ENCODE measurements at places on chromosomes 5 and 9.

DNA sequence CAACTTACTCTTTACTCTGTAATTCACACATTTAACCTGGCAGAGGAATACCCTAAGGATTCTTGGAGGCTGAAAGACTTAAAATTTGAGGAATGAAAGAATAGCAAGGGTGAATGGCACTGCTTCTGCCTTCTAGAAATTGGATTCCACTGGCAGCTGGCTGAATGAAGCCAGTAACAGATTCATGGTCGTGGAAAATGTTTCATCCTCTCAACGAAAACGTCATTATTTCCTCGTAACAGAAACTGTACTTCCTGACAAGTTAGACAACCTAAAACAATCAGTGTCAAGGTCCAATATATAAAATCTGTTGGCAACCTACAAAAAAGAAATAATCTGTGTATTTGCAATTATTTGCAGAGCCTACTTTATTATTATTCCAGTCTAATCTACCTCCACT is 39.7 kb downstream of the BNC2 start:
- DNase-seq, result no peak

- no peak for DNase-seq
Observed at GRCh38 chr9:82126256-82126655, 137.7 kb downstream of the SPATA31D1 start.

- DNase-seq, result no peak
Observed at GRCh38 chr5:7902201-7902600, 33.3 kb downstream of the MTRR start.

DNA sequence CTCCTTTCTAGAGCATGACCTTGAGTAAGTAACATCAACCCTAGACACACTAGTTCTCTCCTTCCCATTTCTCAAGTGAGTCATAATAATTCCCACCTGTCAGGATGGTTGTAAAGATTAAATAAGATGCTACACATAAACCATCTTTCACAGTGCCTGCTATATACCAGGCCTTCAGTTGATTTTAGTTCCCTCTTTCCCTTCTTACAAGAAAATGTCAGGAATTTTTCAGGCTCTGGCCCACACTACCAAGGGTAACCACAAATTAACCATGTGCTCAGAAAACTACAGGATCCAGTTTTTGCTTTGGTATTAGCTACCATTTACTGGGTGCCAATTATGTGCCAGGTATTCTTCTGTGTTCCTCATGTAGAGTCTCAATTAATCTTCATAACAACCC is 42.7 kb upstream of the RARS1 start:
- DNase-seq, result no peak

GRCh38 chr5:112586596-112587062 is 151.1 kb upstream of the APC start:
- DNase-seq, result no peak

GRCh38 chr9:83012922-83013838 is 49.8 kb downstream of the RASEF start:
- DNase-seq, result no peak

GRCh38 chr5:164235300-164235891 is 730.0 kb downstream of the MAT2B start:
- DNase-seq, result no peak

GRCh38 chr5:149583394-149583793 is 2.1 kb downstream of the ARHGEF37 start:
- DNase-seq, result no peak

DNA sequence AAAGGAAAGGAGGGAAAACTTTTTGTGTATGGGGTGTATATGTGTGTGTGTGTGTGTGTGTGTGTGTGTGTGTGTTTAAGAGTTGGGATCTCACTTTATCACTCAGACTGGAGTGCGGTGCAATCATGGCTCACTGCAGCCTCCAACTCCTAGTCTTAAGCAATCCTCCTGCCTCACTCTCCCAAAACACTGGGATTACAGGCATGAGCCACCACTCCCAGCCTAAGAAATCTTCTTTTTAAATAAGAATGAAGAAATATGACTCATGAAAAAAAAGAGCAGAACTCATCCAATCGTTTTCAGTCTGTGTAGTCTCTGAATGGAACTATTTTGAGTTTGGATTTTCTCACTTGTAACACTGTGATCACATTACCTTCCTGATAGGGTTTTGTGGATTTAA is 601.5 kb downstream of the ACTL7B start:
- DNase-seq, result no peak

DNA sequence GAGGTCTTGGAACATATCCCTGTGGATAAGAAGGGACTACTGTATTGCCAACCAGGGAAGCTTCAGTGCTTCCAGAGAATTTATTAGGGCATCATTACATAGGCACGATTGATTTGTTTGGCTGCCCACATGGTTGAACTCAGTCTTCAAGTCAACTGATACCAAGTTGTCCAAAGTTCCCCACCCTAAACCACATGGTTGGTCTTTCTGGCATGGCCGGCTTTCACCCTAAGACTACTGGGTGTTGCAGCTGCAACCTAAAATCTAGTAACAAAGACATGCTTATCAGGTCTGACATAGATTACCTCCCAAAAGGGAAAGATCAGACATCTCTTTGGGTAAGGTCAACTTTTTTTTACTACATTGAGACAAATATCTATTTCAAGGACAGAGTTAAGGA is 37.0 kb downstream of the FAF2 start:
- no peak for DNase-seq

GRCh38 chr5:172940268-172941066 is 18.8 kb upstream of the RPL26L1 start:
- DNase-seq, result no peak

DNA sequence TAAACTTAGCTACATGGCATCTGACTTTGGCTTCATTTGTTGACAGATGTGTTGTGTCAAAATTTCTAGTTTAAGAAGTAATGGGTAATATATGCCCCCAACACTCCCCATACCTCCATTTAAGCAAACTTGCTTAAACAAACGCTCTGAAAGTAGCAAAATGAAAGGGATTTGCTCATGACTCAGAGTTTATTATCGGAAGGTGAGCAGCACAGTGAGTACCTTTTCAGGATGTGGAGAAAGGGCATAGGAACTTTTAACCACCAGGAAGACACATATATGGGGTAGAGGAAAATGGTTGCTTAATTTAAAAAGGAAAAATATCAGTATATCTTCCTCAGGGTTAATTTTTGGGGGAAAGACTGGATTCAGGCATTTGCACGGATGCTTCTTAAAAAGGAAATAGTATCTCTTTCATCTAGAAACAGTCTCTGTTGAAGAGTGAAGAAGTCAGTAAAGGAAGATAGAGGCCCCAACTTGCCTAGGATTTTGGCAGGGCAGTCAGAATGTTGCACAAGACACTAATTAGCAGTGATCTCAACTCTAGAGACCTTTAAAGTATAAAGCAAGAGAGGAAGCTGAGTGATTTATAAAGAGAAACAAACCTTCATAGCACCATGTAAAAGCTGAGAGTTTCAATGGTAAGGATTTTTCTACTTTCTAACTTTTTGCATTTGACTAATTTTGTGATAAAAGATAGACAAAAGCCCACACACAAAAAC is 155.1 kb downstream of the TRIO start:
- no peak for DNase-seq

DNA sequence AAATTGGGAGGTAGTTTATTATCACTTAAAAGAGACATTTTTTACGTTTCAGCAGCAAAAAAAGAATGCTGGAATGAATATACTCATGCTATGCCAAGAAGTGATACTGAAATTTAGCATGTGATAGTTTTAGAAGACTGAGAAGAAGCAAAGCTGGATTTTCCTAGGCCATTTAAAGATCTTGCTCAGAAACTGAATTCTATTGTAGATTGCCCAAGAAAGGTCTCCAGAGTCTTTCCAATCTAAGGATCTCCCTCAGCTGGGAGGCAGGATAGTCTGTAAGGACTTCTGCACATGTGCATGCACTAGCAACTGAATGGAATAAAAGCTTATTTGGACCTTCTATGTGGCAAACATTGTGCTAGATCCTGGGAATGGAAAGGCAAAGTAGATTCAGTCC is 334.5 kb downstream of the DTWD2 start:
- DNase-seq, result no peak

GRCh38 chr5:131609774-131610173 is 25.3 kb downstream of the RAPGEF6 start:
- DNase-seq, result no peak

DNA sequence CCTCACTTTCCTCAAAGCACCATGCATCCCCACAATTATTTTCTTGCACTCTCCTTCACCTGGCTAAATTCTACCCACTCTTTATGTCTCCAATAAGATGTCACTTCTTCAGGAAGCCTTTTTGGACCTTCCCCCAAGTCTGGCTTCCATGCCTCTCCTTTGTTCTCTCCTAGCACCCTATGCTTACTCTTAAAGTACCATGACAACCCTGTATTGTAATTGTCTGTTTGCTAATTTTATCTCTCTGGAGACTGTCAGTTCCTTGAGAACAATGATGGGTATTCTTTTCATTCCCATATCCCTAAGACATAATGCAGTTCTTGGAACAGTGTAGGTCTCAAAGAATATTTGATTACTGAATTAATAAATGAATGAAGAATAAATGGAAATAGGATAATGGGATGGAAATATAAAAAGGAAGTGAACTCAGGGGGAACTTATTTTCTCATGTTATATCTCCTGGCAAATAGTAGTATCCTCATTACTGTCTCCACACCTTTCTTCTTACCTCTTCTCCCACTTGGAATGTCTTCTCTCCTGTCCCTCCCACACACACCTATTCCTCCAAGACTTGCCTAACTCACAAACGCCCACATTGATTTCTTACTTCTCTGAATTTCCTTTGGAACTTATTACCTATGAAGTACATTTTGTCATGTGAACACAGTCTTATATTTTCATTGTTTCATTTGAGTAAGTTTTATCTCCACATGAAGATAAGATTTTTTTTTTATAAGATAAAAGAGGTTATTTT is 499.1 kb downstream of the NFIB start:
- no peak for DNase-seq

- DNase-seq, result no peak
Observed at GRCh38 chr9:96555567-96556386, 63.9 kb downstream of the CDC14B start.

GRCh38 chr5:157271740-157272271 is 5.9 kb downstream of the CYFIP2 start:
- peak; percentile 64 for DNase-seq

GRCh38 chr9:134204991-134205578 is 40.7 kb upstream of the RNU6ATAC start:
- no peak for DNase-seq

DNA sequence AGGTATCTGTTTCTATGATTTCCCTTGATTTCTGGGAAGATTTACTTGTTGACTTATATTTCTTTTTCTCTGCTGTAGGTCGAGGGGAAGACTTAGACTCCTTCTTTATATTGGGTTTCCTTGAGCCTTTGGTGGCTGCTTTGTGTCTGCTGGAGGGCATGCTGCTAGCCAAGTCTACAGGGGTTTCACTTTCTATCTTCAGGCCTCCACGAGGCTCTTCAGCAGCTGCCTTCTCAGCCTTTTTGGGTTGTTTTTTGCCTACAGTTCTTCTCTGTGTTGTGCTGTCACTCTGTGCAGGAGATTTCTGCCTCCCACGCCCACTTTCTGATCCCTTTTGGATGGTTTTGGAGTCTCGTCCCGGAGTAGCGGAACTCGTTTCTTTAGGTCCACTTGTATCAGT is 23.2 kb downstream of the LEAP2 start:
- no peak for DNase-seq

DNA sequence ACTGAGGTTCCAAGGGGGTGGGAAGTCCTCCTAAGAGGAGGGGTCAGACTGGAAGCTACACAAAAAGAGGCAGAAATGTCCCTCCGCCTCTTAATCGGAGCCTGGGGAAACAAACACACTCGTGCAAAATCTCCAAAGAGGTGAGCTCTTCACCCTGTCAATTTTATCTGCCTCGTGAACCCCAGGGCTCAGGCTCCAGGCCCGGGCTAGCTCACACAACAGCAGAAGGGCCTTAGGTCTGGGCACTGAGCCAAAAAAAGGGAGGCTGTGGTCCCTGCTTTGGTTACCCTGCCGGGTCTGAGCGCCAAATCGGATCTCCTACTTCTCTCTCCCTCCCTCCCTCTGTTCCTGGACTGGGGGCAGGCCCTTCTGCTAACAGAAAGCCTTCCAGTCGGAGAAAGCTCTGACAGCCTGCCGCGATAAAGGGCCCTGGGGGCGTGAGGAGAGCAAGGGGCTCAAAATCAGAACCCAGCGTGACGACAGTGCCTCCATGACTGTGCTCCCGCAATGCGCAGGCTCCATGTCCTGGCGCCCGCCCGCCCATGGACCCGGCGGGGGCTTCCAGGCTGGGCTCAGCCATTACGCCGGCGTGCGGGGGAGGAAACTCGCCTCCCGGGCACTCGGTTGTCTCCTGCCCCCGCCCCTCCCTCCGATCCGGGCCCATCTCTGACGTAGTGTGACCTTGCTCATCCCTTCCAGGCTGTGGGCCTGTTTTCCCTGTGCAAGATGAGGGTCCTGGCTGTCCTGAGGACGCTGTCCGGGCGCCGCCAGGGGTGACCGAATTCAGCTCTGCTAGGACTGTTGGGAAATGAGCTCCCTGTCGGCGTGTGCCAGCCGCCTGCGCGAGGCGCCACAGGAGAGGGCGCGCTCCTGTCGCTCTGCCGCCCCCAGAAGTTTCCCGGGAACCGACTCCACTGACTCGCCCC is 865 bp upstream of the SLC22A4 start:
- DNase-seq, result peak; percentile 50

DNA sequence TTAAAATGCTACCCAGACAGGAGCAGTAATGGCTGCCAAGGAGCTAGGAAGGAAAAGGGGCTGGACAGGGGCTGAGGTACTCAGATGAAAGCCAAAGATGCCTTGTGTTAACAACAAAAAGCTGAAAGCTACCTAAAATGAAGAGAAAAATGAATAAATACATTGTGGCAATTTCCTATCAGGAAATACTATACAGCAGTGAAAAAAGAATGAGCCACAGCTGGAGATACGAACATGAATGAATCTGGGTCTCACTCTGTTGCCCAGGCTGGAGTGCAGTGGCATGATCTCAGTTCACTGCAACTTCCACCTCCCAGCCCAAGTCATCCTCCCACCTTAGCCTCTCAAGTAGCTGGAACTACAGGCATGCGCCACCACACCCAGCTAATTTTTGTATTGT is 6.3 kb downstream of the TNIP1 start:
- DNase-seq, result no peak

GRCh38 chr9:114417511-114417910 is 29.7 kb upstream of the AKNA start:
- DNase-seq, result no peak

DNA sequence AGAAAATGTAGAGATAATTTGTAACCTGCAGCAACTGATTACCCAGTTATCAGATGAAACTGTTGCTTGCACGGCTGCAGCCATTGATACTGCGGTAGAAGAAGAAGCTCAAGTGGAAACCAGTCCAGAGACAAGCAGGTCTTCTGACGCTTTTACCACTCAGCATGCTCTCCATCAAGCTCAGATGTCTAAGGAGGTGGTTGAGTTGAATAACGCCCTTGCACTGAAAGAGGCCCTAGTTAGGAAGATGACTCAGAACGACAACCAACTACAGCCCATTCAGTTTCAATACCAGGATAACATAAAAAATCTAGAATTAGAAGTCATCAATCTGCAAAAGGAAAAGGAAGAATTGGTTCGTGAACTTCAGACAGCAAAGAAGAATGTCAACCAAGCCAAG is 1.7 kb downstream of the KIF4B start:
- no peak for DNase-seq

GRCh38 chr5:40551496-40552491 is 127.9 kb upstream of the PTGER4 start:
- no peak for DNase-seq

- DNase-seq, result peak; percentile 23
Observed at GRCh38 chr9:6827439-6828145, 69.8 kb downstream of the KDM4C start.

GRCh38 chr9:117737721-117738226 is 33.6 kb downstream of the TLR4 start:
- DNase-seq, result no peak
